Stimulated activated CD8-positive, alpha-beta memory T cell treated with anti-CD3 and anti-CD28 coated beads, Interleukin-7, amount 100 ng/mL, for 1 hour (primary cell): ENCODE measurements at places on chromosomes 7 and 10.

- no peak for DNase-seq
These were observed 659.5 kb upstream of the NRG3 start for GRCh38 chr10:81215498-81215897.

- no peak for DNase-seq
These were observed 42.1 kb upstream of the COL13A1 start for GRCh38 chr10:69759641-69760040.

DNA sequence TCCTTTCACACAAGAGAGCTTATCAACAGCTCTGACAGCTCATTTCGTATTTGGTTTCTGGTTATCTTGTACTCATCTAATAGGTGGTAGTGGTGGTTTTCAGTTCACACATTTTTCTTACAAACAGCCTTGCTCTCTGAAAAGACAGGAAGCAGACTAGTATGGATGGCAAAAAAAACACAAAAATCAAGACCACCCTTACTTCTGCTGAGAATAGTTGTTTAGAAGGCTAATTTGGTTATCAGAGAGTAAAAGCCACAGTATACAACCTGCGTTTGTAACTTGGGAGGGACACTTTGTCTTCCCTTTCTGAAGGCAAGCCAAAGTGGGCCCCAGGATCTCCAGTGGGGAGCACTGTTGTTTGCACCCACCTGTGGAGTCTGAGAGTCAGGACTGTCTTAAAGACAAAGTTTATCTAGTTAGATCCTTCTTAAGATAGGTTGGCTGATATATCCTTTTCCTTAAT lies 68.0 kb downstream of the PIP4K2A start:
- no peak for DNase-seq

- no peak for DNase-seq
These were observed 54.8 kb upstream of the CALD1 start for GRCh38 chr7:134724606-134725005.

DNA sequence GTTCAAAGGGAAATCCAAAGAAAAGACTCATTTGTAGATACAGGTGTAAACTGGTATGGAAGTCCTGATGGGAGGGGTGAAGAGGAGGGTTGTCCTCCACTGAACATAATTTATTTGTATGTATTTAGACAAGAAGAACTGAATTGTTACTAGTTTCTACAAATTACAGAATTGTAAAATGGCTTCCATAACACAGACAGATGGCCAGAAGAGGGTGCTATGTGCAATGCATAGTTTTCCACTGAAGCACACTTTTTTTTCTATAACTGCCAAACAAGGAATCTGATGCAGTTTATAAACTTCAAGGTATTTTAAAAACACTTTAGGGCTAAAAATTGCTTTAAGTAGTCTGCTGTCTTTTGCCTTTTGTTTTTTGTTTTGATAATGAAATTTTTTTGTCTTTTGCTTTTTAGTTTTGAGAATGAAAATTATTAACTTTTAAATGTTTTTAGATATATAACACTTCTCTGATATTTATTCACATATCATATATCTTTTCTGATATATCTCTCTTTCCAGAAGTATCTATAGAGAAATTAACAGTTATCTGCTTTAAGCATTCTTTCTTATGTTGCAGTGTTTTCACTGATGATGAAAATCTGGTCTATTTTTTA lies 58.5 kb downstream of the PHYHIPL start:
- DNase-seq: no peak

GRCh38 chr7:134818613-134819345 lies 39.3 kb downstream of the CALD1 start:
- DNase-seq: no peak

- no peak for DNase-seq
These were observed 170.6 kb upstream of the GRB10 start for GRCh38 chr7:50953303-50953702.

DNA sequence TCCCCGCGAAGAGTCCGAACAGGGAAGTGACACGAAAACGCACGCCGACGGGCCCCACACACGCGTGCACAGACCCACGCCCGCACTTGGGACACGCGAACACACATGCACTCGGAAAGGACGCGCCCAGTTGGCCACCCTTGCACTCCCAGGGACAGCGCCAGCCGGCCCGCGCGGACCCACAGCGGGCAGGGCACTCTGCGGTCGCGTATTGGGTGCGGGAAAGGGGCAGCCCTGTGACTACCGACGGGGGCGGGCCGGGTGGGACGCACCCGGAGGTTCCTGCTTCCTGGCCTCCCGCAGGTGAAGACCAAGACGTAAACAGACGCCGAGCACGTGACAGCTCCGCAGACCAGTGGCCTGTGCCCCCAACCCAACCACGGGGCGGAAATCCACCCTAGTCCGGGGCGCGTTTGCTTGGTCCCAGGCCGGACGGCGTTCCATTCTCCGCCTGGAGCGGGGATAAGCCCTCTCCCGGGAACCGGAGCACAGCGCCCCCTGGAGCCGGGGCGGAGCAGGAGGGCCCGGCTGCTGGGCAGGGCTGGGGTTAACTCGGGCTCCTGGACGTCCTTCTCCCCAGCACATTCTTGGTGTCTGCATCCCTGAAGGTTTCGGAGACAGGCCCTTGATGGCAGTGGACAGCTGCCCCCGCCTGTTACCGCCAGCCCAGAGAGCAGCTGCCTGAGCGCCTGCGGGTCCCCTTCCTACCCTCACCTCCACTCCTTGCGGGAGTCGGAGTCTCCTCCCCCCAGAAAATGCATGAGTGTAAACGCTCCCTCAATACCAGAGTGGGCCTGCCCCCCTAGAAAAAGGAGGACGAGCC lies 2.0 kb upstream of the LZTS2 start:
- peak; percentile 52 for DNase-seq

GRCh38 chr7:17682586-17682985 lies 257.7 kb downstream of the SNX13 start:
- DNase-seq: no peak

DNA sequence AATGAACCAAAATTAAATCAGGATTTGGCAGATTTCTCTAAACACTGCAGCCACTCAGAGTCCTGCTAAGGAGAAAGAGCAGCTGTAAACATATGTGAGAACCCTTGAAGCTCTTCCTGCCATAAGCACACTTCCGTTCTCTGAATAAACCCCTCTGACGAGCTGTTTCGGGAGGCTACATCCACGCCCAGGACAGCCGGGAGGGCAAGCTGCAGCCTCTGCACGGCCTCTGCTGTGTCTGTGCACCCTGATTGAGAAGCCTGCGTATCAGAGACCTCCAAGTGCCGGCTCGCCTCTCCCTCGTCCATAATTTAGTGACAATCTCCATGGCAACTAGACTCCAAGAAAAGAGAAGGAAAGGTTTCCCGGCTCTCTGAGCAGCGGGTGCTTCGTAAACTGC lies 114.4 kb downstream of the PTPRN2 start:
- no peak for DNase-seq
